Esophagus (tissue), 2 donors: ENCODE measurements at places on chromosomes 3 and 15. TPM values are rescaled to one million over a fixed set of nuclear protein-coding genes. Genes with fewer than 3 reads are reported as not detected.

STRA6 gene
- 0.65 TPM for polyA plus RNA-seq

AADAC gene
- 0.75 TPM for polyA plus RNA-seq

LRRC2 gene
- 0.13 TPM for polyA plus RNA-seq

CNTN6 gene
- polyA plus RNA-seq, result 0.01 TPM

NBEAL2 gene
- 173 TPM for polyA plus RNA-seq

TRAT1 gene
- polyA plus RNA-seq, result 0.13 TPM

ACP3 gene
- 22.5 TPM for polyA plus RNA-seq

SRGAP3 gene
- polyA plus RNA-seq, result 3.3 TPM

CPEB1 gene
- polyA plus RNA-seq, result 0.41 TPM

PLA2G4D gene
- polyA plus RNA-seq, result 4.5 TPM

RBM15B gene
- polyA plus RNA-seq, result 16.2 TPM

NDUFAF3 gene
- 65.1 TPM for polyA plus RNA-seq

THAP10 gene
- polyA plus RNA-seq, result 1.1 TPM

HTR3E gene
- polyA plus RNA-seq, result not detected

CCDC80 gene
- 6.2 TPM for polyA plus RNA-seq

VPS39 gene
- 31.7 TPM for polyA plus RNA-seq

COL6A5 gene
- 0.15 TPM for polyA plus RNA-seq

GXYLT2 gene
- polyA plus RNA-seq, result 0.37 TPM

MINAR1 gene
- polyA plus RNA-seq, result 0.29 TPM

NMNAT3 gene
- 2.1 TPM for polyA plus RNA-seq

PGBD4 gene
- 0.71 TPM for polyA plus RNA-seq

ADAMTS7 gene
- 0.45 TPM for polyA plus RNA-seq

SLC22A14 gene
- 0.31 TPM for polyA plus RNA-seq

CCK gene
- 0.12 TPM for polyA plus RNA-seq

MOBP gene
- polyA plus RNA-seq, result not detected

ANKRD63 gene
- not detected for polyA plus RNA-seq

MAGI1 gene
- polyA plus RNA-seq, result 6.0 TPM

CLRN1 gene
- polyA plus RNA-seq, result not detected

MASP1 gene
- 0.14 TPM for polyA plus RNA-seq

MORF4L1 gene
- polyA plus RNA-seq, result 126 TPM

CHRNA5 gene
- polyA plus RNA-seq, result 1.5 TPM

ECE2 gene
- polyA plus RNA-seq, result not detected

ESYT3 gene
- 0.56 TPM for polyA plus RNA-seq

PLA2G4F gene
- polyA plus RNA-seq, result 21.8 TPM
